ENCODE measurements at places on chromosomes 4 and X. TPM values are rescaled to one million over a fixed set of nuclear protein-coding genes. Genes with fewer than 3 reads are reported as not detected.

- DNase-seq, result no peak
These were observed 182.1 kb upstream of the MAP3K15 start for GRCh38 chrX:19697416-19697815.

The ZMYM3 gene
- 16.7 TPM for total RNA-seq

The TBCK gene
- 23.5 TPM for total RNA-seq

DNA sequence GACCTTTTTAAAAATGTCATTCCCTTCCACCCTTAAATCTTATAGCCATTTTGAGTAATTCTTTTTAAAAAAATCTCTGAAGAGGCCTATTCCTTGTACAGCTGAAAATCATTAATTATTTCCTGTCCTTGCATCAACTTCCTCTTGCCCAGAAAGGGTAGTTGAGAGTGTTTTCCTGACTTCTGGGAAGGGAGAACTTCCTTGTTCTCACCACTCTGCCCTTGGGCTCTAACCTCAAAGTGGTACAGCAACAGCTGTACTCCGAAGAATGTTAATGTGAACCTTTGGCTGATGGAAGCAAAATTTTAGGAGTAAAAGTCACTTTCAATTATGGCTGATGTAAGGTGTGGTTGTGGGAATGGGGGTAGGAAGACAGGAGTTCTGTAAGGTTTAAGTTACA lies 15.1 kb upstream of the FABP2 start:
- no peak for DNase-seq

- no peak for DNase-seq
These were observed 1.0 kb upstream of the PGRMC1 start for GRCh38 chrX:119235051-119235511.

DNA sequence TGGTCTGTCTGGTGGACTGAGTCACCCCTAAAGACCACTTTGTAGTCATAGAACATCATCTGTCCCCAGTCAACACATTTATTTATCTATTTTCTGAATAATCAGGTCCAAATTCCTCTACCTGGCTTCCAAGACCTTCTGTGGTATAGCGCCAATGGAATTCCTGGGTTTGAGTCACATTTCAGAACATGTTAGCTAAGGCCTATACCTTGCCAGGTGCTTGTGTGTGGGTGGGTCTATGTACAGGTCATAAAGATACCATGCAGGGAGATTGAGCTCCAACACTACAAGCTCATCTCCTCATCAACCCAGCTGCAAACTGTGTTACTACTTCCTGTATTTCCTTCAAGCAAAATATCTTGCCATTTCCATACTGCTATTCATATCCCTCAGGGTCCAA lies 113.3 kb downstream of the TRAPPC11 start:
- no peak for DNase-seq

The GRID2 gene
- total RNA-seq, result not detected

The KCND1 gene
- total RNA-seq, result 1.5 TPM

The FHIP1A gene
- 3.2 TPM for total RNA-seq

GRCh38 chrX:20362268-20363267 lies 95.9 kb upstream of the RPS6KA3 start:
- DNase-seq, result no peak

GRCh38 chr4:74370912-74371311 lies 6.0 kb downstream of the EREG start:
- peak; percentile 33 for DNase-seq

The SLBP gene
- total RNA-seq, result 45.8 TPM

- DNase-seq, result no peak
These were observed 21.3 kb downstream of the SPCS3 start for GRCh38 chr4:176340871-176341685.

DNA sequence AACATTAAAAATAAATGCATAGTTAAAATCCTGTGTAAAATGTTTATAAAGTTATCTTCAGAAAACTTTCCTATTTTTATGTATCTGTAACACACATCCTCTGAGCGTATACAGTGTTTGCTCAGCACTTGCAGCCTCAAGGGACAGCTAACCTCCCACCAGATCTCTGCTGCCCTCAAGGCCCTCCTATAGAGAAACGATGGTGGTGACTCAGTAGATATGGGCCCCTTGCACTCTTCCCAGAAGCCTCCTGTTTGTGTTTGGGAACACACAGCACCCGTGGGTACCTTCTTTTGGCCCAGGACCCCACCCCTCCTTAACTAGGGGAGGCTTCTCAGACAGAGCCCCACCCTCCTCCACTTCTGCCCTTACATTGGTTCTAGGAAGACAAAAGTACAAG lies 26.7 kb downstream of the PJA1 start:
- DNase-seq, result no peak

- DNase-seq, result no peak
These were observed 30.4 kb downstream of the LAMTOR3 start for GRCh38 chr4:99863804-99864203.

The UCHL1 gene
- not detected for total RNA-seq

- no peak for DNase-seq
These were observed 145.7 kb downstream of the VSIG4 start for GRCh38 chrX:65894133-65894532.

DNA sequence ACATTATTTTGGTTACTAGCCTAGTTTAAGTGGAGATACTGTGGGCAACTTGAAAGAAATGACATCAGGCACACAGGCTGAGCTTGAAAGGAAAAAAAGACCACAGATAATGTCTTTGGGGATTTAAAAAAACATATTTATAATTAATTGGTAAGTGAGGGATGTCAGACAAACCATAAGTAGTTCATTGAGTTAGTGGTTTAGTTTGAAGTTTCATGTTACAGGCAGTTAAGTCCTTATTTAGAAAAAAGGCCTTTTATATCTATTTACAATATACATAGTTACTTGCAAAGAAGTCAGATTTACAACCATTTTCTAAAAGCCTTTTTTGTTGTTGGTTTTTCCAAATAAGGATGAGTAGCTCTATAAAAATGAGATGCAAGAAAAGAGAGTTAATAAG lies 89.2 kb downstream of the CDS1 start:
- no peak for DNase-seq

GRCh38 chr4:79723507-79723906 lies 315.5 kb upstream of the GK2 start:
- DNase-seq, result no peak

The TMEM184C gene
- 10.0 TPM for total RNA-seq

GRCh38 chrX:39749728-39750127 lies 348.0 kb downstream of the BCOR start:
- no peak for DNase-seq

DNA sequence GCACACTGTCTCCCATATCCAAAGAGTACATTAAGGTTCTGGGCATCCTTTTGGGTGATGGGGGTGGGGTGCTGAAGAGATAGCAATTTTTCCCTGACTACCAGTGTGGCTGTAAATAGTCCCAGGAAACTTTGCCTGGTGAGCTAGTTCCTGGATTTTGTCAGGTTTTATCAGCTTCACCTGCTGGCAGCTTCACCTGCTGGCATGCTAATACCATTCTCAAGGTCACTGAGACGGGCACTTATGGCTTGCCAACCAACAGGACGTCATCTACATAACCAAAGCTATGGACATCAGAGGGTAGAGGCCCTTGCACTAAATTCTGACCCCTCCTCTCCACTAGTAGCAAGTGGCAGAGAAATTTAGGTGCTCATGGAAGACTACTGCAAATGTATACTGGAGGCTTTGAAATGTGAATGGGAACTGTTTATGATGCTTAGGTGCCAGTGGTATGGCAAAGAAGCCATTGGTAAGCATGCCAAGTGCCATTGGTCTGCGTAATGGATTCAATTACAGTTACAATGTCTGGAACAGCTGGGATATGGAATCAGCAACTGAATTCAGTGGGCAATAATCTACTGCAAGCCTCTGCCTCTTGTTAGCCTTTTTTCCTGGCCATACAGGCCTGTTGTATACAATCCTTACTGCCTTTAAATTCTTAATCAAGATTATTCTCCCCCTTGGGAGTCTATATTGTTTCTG lies 71.6 kb upstream of the SH3RF1 start:
- no peak for DNase-seq

The ERCC6L gene
- not detected for total RNA-seq

The NLRP2B gene
- total RNA-seq, result not detected

The SH2D1A gene
- 39.6 TPM for total RNA-seq

GRCh38 chr4:153374442-153374841 lies 30.0 kb downstream of the MND1 start:
- no peak for DNase-seq

DNA sequence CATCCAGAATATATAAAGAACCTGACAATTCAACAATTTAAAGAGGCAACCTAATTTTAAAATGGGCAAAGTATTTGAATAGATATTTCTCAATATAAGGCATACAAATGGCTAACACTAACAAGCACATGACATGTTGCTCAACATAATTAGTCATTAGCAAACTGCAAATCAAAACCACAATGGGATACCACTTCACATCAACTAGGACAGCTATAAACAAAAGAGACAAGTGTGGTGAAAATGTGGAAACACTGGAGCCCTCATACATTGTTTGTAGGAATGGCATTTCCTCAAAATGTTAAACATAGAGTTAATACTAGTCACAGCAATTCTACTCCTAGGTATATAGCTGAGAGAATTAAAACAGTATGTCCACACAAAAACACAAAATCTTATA lies 96.7 kb downstream of the CORIN start:
- DNase-seq, result no peak

DNA sequence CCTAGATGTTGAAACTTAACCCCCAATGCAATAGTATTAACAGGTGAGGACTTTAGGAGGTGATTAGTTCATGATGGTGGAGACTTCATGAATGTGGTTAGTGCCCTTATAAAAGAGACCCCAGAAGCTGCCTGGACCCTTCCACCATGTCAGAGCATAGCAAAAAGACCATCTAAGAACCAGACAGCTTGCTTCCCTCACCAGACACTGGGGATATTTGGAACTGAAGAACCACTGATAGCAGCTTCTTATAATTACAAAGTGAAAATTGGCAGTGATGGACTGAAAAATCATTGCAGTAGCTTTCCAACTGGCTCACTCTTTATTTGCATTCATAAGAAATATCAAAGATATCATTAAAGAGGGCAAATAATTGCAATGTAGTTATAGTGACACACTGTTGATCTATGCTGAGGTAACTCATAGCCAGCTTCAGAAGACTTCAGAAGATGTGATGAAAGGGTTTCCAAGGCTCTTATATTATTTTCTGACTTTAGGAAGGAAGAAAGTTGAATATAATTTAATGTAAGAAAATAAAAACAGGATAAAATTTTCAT lies 5.8 kb downstream of the RASSF6 start:
- DNase-seq, result no peak

The TRIML2 gene
- not detected for total RNA-seq

- DNase-seq, result no peak
These were observed 98.0 kb downstream of the CDS1 start for GRCh38 chr4:84680956-84681355.

DNA sequence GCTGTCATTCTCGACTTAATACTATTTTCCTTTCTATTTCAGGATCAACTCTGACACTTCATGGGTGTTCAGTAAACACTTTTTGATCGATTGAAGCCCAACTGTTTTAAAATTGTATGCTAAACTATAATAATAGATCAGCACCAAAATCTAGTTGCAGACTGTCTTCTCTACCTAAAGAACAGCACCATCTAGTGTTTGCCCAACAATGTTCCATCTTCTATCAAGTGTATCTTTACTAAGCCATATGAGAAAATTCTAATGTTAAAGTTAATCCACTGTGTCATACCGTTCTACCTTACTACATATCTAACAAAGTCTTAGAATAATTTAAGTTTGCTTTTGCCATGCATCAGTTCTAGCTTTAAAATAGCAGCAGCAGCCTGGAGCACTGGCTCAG lies 113.0 kb upstream of the PRDX4 start:
- no peak for DNase-seq

DNA sequence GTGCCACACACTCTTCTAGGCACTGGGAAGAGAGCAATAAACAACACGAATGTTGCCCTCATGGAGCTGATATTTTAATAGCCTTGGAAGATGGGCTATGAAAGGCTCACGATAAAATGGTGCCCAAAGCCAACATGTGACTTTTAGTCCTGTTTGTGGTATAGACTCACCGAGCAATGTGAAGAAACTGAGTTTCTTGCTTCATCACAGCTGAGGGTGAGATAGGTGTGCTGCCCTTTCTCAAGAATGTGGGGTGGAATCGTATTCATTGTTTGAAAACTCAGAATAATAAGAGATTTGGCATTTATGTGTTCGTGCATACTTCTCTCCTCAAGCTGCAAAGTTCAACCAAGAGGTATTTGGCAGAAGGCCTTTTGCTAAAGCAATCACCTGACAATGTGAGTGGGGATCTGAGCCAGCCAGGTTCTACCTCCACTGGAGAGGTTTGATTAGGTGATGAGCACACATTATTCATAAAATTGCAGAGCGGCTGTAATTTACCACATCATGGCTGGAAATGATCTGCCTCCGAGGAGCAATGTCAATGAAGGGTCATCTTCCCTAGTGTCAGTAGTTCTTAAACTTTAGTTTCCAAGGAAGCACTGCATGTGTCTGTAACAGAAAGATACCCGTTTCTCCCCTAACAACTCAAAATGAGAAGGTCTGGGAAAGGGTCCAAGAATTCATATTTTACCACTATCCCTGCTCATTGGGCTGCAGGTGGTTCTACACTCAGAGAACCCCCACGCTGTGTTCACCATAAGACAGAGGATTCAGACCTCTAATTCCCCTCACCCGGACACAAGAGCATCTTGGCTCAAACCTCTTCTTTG lies 41.9 kb upstream of the CBR4 start:
- no peak for DNase-seq

The RAB33A gene
- total RNA-seq, result 14.4 TPM

The PDZD4 gene
- total RNA-seq, result 24.8 TPM

GRCh38 chr4:87884976-87885549 lies 52.3 kb downstream of the MEPE start:
- no peak for DNase-seq

DNA sequence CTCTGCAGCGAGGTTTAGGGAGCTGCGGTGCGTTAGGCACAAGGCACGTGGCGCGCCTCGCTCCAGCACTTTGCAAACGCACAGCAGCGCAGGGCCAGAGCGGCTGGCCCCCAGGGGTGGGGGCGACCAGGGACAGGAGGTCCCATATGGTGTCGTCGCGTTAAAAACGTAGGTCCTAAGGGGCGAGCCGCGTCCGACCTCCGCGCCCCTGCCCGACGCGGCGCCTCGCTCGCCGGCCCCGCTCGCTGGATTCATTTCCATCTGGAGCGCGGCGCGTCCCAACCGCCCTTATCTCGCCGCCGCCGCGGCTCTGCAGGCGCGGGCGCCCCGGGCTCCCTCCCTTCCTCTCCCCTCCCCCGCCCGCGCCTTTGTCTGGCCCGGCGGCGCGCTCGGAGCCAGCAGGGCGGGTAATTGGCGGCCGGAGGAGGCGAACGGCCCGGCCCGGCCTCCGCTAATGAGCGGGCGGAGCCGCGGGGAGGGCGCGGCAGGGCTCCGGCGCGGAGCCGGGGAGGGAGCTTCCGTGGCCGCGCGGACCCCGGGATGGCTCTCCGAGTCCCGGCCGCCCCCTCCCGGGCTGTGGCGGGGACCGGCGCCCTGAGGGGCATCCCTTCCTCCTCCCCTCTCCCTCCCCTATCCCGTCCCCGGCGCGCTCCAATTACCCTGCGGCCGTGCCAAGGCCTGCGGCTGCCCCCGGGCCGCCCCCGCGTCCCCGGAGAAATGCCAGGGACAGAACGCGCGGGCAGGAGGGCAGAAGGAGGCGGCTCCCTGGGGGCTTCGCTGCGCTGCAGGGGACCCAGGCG lies 409.0 kb downstream of the BCOR start:
- DNase-seq, result no peak

The NEIL3 gene
- total RNA-seq, result 0.22 TPM

- DNase-seq, result no peak
These were observed 340.3 kb downstream of the ZNF674 start for GRCh38 chrX:46204721-46205422.

GRCh38 chrX:80021621-80022020 lies 7.1 kb downstream of the TBX22 start:
- no peak for DNase-seq

- no peak for DNase-seq
These were observed 164.3 kb upstream of the MAMLD1 start for GRCh38 chrX:150198776-150199175.

GRCh38 chr4:38734446-38734845 lies 48.3 kb downstream of the TLR10 start:
- no peak for DNase-seq

Data from CD4-positive, alpha-beta T cell (primary cell).